ENCODE measurements at places on chromosomes 16 and 17.

DNA sequence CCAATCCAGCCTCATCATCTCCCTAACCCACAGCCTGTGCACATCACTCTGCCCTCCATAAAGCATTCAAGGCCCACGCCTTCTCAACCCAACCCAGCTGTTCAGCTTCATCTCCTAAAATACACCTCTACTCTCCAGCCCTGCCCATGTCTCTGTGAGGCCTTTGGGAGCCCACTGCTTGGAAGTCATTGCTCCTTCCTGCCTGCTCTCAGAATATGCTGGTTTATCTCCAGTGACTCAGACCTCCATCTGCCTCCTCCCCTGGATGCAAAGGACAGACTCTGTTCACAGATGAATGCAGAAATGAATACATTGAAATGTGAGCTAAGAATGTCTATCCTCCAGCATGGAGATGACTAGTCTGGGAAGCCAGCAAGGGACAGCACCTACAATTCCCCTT, 19.0 kb downstream of the KCNG4 start:
- DNase-seq = no peak

DNA sequence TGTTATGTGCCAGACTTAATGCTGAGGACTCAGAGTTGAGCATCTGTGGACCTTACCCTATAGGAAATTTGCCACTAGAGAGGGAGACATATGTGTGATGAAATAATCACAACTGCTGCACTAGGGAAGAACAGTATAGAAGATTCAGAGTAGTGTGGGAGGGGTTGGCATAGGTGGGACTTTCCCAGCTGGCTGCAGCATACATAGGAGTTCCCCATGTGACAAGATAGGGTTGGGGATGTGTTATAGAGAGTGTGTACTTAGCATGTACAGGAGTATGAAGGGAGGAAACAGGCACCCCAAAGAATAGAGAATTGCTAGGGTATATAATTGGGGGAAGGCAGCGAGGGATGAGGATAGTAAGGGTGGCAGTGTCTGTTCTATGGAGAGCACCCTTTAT, 2.9 kb downstream of the NUP93 start:
- no peak for DNase-seq

- DNase-seq = no peak
Measured at GRCh38 chr17:17098551-17099179, 56.4 kb downstream of the MPRIP start.

GRCh38 chr17:12958786-12959185, 59.0 kb downstream of the ELAC2 start:
- DNase-seq = no peak

- DNase-seq = no peak
Measured at GRCh38 chr16:85699628-85700027, 10.9 kb upstream of the GINS2 start.

DNA sequence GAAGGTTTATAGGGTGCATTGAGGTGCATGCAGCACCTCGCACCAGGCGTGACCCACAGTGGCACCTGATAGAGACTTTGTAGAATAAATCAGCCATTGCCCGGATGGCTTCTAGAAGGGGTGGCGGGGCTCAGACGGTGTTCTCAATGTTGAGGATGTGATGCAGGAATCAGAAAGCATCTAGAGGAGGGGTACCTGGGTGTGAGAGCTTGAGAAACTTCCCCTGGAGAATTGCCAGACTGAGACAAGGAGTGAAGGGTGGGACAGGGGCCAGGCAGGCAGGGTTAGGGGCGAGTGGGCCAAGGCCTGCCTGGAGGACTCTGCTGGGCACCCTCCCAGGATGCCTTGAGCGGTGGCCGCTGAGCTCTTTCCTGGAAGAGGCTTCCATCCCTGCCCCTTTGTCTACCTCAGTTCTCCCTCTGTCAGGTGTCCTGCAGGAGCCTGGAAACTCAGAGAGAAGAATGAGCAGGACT, 9.3 kb upstream of the ADGRG1 start:
- no peak for DNase-seq

GRCh38 chr17:50774225-50774803, 7.0 kb upstream of the ANKRD40CL start:
- DNase-seq = no peak

DNA sequence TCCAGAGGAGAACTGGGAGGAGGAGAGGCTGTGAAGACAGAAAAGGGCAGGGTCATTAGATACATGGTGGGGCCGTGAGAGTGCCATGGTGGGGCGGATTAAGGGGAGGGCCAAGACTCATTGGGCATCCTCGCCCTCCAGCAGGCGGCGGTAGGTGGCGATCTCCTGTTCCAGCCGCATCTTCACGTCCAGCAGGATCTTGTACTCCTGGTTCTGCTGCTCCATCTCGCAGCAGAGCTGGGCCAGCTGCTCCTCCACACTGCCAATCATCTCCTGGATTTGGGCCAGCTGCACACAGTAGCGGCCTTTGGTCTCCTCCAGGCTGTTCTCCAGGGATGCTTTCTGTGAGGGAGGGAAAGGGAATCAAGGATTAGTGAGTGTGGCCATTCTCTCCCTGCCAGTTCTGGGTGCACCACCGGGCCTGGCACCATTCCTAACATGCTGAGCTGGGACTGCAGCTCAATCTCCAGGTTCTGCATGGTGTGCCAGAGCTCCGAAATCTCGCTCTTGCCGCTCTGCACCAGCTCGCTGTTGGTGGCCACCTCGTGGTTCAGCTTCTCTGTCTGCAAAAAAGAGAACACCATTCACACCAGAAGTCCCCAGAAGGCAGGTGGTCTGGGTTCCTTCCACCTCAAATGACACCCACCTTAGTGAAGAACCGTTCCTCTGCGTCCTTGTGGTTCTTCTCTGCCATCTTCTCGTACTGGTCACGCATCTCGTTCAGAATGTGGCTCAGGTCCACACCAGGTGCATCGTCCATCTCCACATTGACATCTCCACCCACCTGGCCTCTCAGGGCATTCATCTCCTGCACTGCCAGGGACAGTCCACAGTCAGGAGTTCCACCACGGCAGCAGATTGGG, 129.0 kb downstream of the CCDC144A start:
- DNase-seq = no peak

DNA sequence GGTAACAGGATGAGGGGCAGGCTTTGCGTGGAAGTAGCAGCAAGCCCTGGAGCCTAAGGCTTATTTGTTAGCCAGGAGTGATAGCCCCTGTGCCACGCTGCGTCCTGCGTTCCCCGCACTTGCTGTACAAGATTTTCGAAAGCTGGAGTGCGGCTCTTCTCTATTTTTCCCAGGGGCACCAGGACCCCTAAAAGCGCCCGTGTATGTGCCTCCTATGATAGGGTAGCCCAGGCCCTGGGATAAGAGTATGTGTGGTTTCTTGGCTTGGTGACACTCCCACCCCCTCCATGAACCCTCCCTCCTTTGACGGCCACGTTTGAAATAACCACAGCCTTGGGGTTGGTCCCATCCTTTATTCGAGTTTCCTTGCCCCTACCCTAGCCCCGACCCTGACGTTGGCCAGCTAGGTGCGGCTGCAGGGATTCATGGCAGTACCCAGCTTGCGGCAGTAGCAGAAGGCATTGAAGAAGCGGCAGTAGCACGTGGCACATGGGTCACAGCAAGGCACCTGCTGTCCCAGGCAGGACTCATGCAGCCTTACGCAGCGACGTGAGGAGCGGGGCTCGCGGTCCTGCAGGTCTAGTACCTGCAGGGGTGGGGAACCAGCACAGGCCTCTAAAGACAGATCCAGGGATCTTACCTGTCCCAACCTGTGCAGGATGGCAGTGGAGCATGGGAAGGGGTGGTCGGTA, 968 bp downstream of the AGRP start:
- peak; percentile 61 for DNase-seq

GRCh38 chr17:64148017-64148631, 18.2 kb upstream of the ERN1 start:
- no peak for DNase-seq

Measured in mucosa of descending colon (tissue), 3 donors.